ENCODE measurements at places on chromosomes 12 and 14. TPM values are rescaled to one million over a fixed set of nuclear protein-coding genes. Genes with fewer than 3 reads are reported as not detected.
A peak's percentile ranks its signal among the peaks of the same experiment; 100 is the strongest.

The EIF2S3B gene
- total RNA-seq: 9.3 TPM

- peak; percentile 11 for DNase-seq
These were observed 613 bp downstream of the DUSP16 start for GRCh38 chr12:12562016-12562483.

The P2RX2 gene
- not detected for total RNA-seq

GRCh38 chr12:64053117-64053516 lies 169.0 kb downstream of the KICS2 start:
- DNase-seq: no peak

- no peak for DNase-seq
These were observed 7.1 kb downstream of the EXOC5 start for GRCh38 chr14:57261604-57262003.

The TMX1 gene
- 49.4 TPM for total RNA-seq

DNA sequence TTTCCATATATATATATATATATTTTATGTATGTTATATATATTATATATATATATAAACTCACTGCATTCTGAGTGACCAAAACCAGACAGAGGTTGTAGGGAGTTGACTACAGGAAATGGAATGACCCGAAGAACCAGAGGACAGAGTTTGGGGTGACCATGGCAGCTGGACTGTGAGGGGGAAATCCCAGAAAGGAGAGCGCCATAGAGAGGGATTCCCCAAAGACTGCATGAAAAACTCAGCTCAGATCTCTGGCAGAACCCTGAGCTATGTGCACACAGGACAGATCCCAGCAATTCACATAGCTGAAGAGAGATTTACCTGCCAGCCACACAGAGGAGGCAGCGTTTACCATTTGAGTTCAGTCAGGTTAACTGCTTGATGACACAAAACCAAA lies 19.7 kb upstream of the INF2 start:
- no peak for DNase-seq

DNA sequence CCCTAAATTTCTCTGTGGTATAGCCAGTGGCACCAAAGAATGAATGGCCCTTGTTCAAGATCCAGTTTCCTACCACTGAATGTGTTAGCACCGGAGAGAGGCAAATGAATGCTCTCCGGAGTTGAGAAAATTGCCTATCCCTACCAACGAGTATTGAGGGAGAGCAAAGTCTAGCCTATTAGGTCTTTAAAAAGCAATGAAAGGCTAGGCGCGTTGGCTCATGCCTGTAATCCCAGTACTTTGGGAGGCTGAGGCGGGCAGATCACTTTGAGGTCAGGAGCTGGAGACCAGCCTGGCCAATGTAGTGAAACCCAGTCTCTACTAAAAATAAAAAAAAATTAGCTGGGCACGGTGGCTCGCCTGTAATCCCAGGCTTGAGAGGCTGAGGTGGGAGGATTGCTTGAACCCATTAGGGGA lies 898 bp upstream of the RAB15 start:
- no peak for DNase-seq

The AICDA gene
- not detected for total RNA-seq

The BAZ1A gene
- 38.8 TPM for total RNA-seq

The CYP46A1 gene
- total RNA-seq: not detected

- no peak for DNase-seq
These were observed 199.5 kb upstream of the CAND1 start for GRCh38 chr12:67069451-67070306.

- peak; percentile 67 for DNase-seq
These were observed 36.4 kb downstream of the PKP2 start for GRCh38 chr12:32860192-32860591.

The ADAMTS20 gene
- not detected for total RNA-seq

DNA sequence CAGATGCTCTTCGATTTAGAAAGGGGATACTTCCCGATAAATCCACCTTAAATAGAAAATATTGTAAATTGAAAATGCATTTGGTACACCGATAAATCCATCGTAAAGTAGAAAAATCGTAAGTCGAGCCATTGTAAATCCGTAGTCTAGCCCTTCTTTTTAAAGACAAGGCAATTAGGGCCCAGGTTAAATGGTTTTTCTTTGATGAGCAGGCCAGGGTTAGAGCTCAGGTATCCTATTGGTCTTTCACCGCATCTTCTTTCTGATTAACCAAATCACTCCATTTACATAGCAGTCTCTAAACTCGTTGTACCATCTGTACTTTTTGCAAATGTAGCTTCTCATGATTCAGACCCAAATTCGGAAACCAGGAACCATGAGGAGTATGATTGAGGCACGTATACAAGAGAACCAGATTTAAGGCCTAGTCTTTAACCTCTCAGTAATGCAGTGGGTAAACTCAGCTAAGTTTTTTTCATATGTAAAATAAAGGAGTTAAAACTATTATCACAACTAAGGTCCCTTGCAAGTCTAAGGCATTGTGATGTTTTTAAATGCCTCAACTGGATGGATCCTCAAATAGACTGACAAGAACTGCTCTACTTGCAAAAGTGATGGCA lies 2.2 kb upstream of the YAF2 start:
- DNase-seq: no peak
